GOT3 (cell line): ENCODE measurements at places on chromosomes 2 and 18.

DNA sequence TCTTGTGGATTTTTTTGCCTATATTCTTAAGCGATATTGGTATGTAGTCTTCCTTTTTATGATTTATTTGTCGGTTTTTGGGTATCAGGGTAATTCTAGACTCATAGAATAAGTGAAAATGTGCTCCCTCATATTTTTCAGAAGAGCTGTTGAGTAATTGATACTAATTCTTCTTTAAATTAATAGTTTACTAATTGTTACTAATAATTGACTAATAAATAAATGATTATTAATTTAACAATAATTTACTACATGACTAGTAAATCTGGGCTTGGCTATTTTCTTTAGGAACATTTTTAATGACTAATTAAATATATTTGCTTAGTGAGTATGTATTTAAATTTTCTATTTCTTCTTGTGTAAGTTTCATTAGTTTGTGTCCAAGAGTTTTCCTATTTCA lies 325.0 kb downstream of the ADCYAP1 start:
- DNase-seq, result no peak

- DNase-seq, result no peak
These were observed 418.5 kb upstream of the MAP2 start for GRCh38 chr2:209005371-209005770.

GRCh38 chr2:215828528-215829184 lies 184.7 kb downstream of the MREG start:
- no peak for DNase-seq

GRCh38 chr18:12860530-12860929 lies 23.5 kb downstream of the PTPN2 start:
- DNase-seq, result no peak

- DNase-seq, result no peak
These were observed 1.3 kb upstream of the TANK start for GRCh38 chr2:161158882-161159281.

DNA sequence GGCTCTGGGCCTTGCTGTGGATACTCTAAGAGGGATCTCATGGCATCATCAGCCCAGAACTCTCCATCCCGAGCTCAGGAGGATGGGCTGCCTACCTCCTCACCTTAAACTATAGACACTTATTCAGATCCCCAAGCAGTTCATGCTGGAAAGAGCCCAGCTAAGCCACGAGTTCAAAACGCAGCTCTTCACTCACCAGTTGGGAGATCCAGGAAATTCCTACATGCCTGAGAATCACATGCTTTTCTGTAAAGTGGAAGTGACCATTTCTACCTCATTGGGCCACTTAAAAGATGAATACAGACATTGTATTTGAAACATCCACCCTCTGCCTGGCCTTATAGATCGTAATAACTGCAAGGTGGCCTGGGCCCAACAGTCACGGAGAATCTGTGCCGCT lies 6.6 kb downstream of the ATOH8 start:
- no peak for DNase-seq

- no peak for DNase-seq
These were observed 150.6 kb downstream of the PRPF40A start for GRCh38 chr2:152566728-152567069.

- no peak for DNase-seq
These were observed 1.7 kb downstream of the IL1RL1 start for GRCh38 chr2:102313025-102313424.

DNA sequence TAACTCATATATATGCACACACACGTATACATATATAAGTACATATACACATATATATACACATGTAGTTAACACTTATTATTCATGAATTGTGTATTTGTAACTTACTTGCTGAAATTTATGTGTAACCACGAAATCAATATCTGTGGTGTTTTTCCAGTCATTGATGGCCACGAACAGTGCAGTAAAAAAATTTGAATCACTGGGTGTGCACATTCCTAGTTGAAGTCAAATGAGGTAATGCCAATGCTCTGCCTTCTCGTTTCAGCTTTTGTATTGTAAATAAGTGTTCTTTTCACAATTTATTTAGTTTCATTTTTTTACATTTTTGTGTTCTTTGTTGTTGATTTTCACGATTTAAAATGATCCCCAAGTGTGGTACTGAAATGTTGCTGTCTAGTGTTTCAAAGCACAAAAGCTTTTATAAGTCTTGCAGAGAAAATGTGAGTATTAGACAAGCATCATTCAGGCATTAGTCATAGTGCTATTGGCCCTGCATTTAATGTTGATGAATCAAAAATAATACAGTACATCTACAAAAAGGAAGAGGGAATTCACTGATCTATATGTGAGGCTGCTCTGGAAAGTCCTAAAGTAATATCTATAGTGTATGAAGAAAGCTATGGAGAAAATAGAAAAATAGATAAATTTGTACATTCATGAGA lies 419.0 kb downstream of the DSC3 start:
- DNase-seq, result no peak

DNA sequence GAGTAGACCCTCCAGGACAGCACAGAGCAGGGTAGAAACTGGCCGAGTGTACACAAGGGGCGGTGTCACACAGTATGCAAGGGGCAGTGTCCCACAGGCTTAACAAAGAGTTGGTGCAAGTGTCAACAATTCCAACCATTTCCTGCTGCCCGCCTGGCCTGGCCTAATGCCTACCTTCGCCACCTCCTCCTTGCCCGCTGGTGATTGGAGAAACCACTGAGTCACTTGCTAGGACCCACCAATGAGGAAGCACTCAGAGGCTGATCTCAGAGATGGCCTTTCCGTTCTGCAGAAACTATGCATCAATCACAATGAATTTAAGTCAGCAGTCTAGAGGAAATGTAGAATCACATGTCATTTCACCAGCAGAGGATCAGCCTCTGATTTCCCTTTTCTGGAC lies 263.3 kb upstream of the PKDCC start:
- DNase-seq, result no peak

DNA sequence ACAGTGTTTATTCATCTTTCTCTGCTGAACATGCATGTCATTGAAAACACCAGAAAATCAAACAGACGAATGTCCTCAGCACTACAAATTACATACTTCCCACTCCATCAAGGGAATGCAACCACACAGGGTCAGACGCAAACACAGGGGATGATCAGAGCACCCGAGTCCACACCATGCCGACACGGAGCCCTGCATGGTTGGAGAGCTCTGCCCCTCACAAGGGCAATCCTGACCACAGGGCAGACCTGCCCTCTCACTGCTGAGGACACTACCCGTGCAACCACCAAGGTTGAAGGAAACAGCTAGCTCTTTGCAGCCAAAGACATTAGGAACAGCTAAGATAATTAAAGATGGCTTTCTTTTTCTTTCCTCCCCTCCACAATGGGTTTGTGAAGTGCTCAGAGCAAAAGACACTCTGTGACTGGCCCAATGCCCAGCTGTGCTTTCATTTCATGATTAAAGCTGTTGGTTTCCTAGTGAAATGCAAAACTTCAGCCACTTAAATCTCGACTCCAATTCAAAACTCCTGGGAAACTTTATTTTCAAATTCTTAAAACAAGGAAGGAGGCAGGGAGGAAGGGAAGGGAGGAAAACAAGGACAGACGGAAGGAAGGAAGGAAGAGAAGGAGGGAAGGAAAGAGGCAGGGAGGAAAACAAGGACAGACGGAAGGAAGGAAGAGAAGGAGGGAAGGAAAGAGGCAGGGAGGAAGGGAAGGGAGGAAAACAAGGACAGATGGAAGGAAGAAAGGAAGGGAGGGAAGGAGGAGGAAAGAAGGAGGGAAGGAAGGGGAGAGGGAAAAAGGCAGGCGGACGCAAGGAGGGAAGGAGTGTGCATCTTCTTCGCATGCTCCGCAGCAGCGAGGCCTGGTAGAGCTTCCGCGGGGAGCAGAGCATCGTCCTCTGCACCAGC lies 65.8 kb downstream of the NDUFA10 start:
- DNase-seq, result no peak

DNA sequence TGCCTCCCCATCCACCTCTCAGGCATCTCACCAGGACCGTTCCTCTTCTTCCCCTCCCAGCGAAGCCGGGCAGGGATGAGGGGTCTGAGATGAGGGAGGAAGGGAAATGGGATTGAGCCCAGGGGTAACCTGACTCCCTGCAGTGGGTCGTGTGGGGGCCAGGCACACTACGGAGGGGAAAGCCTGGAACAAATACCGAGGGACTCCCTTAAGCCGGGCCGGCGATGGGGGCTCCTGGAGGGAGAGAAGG lies 250 bp upstream of the SPEG start:
- DNase-seq, result no peak

GRCh38 chr2:65918760-65919187 lies 486.4 kb upstream of the SPRED2 start:
- DNase-seq, result no peak

- DNase-seq, result no peak
These were observed 1852.1 kb upstream of the PIK3C3 start for GRCh38 chr18:40102903-40103302.

GRCh38 chr18:63823516-63824219 lies 48.5 kb downstream of the SERPINB7 start:
- DNase-seq, result no peak

GRCh38 chr18:59432803-59433597 lies 73.9 kb upstream of the LMAN1 start:
- no peak for DNase-seq

GRCh38 chr2:67565262-67565661 lies 168.1 kb downstream of the ETAA1 start:
- no peak for DNase-seq

GRCh38 chr2:198517976-198518375 lies 713.6 kb downstream of the PLCL1 start:
- no peak for DNase-seq

DNA sequence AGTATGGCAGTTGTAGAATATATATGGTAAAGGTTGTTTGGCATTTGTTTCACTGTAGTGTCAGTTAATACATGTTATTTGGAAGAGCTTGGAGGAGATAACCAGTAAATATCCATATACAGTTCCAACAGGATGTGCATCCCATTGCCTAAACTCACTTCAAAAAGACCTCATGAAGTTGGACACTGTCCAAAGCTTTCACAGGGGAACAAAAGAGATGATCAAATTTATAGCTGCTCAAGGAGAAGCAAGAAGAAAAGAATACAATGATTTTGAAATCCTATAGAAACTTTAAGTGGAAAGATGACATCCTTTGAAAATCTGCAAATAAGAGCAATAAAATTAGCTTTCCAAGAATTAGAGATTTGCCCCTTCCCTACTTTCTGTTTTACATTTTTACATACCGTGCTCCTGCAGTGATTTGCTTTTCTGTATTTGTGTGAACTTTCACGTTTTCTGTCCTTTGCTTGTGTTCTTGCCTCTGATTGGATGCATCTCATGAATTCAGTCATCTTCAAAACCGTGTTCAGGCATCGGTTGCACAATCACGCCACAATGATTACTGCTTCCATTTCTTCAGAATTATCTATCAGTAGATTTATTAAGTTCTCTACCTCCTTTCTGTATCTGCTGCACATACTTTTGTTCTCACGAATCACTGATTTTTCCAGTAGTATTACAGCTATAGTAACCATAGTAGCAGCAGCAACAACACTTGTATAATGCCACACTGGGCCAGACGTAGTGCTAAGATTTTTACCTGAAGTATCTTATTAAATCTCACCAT lies 83.8 kb downstream of the PARD3B start:
- no peak for DNase-seq

DNA sequence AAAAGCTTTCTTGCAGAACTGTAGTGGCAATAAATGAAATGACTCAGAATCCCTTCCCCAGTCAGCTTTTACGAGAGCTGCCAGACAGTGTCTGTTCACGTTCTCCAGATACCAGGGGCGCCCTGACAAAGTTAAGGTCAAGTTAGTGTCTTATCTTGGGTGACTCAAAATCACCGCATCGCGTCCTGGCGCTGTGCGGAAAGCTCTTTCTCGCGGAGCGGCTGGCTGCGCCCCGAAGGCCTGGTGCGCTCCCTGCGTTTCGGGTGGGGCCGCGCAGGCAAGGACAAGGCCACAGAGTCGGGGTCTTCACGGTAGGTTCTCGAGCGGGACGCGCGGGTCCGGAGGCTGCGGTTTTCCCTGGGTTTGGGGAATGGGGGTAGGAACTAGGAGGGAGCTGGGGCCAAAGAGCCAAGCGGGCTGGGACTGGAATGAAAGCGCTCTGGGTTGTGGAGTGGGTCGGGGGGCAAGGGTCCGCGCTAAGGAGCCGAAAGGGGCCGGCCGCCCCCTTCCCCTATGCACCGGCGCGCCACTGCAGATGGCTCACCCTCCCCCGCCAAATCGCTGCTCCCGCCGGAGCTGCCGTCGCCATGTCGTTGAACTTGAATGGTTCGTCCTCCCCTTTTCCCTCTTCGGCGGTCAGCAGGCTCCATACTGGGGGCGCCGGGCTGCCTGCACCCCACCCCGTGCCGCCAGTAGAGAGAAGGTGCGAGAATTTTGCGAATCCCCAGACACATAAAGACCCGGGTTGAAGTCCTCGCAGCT lies 2.6 kb upstream of the HOXD11 start:
- DNase-seq, result no peak

DNA sequence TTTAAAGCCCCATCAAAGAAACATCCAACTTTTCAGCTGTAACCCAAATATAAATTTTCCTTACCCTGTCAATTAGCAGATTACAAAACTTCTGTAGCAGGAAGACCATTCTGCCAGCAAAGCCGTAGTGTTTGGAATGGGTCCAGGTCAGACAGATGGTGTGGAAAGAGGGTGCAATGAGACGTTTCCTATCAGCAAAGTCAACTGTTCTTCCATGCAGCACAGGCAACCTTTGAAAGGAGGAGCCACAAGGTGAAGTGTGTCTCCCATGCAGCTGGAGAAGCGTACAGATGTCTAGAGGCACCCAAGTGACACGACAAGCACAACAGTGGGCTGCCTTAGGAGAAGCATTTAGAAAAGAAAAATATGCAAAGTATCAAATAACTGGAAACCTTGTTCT lies 83.7 kb downstream of the SP3 start:
- no peak for DNase-seq

GRCh38 chr2:190829642-190830041 lies 51.0 kb upstream of the GLS start:
- no peak for DNase-seq

DNA sequence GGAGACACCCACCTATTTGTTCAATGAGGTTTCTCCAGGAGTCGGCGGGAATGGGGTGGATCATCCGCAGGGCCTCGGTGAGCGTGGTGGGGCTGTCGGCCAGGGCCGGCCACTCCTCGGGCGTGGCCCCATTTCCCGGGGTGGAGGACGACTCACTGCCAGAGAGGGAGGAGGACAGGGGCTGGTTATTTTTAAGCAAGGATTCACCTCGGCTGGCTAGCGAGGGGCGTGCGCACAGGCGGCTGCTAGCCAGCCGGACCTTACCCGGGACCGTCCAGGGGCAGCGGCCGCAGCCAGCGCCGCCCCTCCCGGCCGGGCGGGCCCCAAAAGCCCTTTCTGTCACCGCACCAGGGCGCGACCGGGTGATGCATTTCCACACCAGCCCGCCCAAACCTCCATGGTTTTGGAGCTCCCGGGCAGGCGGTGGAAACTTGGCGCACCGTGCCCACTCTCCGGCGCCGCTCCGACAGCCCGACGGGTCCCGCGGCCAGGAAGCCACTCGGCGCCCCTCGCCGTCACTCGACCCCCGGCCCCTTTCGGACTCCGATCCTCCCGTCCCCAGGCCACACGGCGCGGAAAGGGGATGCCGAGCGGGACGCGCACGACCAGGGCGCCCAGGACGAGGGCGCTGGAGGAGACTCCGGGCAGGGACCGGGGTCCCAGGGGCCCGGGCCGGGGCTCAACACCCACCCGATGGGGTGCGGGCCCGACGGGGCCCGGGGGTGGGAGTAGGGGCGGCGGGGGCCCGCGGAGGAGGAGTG lies 57.1 kb downstream of the SNORC start:
- no peak for DNase-seq

- DNase-seq, result no peak
These were observed 63.9 kb downstream of the LRRFIP1 start for GRCh38 chr2:237691029-237691907.
